ENCODE measurements at places on chromosomes 2 and 18.

GRCh38 chr2:129883121-129883520 lies 96.3 kb upstream of the RAB6C start:
- no peak for DNase-seq

DNA sequence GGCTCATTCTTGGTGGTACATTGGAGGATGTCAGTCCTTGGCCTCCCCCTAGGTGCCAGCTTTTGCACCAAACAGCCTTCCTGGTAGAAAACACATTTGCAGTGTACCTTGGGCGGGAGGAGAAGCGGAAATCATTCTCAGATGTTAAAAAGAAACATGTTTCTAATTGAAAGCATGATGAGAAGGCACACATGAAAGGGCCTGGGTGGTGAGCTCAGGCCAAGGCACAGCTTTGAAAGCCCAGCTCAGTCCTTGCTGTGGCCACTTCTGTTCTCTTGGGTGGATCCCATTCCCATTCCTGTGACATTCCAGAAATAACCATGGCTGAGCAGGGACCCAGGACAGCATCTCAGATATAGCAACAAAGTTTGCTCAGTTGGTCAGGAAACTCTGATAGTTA lies 71.5 kb downstream of the LTBP1 start:
- no peak for DNase-seq

GRCh38 chr2:128879161-128879560 lies 560.5 kb upstream of the HS6ST1 start:
- no peak for DNase-seq

GRCh38 chr2:101828673-101829334 lies 131.3 kb downstream of the MAP4K4 start:
- peak; percentile 74 for DNase-seq

DNA sequence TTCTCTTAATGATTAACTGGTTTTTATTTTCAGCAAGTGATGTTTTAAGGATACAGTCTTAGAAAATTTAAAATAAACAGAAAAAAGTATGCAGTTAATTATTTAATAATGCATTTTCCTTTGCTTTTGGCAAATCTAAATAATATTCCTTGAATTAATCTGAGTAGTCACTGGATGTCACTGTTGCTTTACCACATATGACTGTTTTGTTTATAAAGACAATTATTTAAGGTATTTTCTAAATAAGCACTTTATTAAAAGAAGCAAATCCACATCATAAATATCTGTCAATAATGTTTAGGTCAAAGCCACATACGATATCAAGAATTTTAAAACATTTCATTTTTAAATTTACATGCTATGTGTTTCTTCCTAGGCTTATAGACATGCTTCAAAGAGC lies 40.6 kb upstream of the TFPI start:
- no peak for DNase-seq

DNA sequence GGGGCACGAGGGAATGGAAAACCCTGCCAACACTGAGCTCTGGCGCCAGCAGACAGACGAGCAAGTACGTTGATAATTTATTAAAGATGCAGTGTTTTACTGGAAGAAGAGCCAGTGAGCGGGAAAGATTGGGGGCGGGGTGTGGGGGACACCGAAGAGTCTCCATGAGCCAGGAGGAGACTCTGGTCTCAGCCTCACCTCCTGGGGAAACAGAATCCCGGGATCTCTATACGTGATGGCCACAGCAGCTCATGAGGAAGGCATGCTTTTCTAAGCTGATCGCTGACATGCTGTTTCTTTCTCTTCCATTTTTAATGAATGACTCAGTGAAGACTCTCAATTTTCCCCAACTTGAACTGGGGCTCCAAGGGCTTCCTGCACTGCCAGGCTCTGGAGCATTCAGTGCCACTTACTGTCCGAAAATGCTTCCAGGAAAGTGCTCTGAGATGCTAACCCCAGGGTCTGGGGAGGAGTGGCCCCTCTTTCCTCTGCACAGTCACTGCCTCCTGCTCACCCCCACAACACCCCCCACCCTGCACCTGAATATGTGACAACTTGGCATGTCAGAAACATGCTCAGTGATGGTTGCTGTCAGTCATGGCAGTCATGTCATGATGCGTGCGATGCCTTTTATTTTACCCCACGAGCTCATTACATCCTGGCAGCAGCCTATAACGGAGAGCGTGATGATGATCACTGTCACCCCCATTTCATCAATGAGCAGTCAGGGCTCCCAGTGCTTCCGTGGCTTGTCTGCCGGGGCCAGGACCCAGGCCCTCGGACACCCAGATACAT lies 164.2 kb upstream of the CAPN13 start:
- no peak for DNase-seq

GRCh38 chr2:159891917-159892730 lies 94.1 kb upstream of the CD302 start:
- DNase-seq: peak; percentile 57

GRCh38 chr18:73924836-73925235 lies 222.8 kb downstream of the FBXO15 start:
- DNase-seq: no peak

- no peak for DNase-seq
Measured at GRCh38 chr2:224957540-224958461, 84.5 kb downstream of the DOCK10 start.

Data from umbilical cord (tissue), 2 donors.